ENCODE measurements at places on chromosomes 5 and 9.
A peak's percentile ranks its signal among the peaks of the same experiment; 100 is the strongest.

DNA sequence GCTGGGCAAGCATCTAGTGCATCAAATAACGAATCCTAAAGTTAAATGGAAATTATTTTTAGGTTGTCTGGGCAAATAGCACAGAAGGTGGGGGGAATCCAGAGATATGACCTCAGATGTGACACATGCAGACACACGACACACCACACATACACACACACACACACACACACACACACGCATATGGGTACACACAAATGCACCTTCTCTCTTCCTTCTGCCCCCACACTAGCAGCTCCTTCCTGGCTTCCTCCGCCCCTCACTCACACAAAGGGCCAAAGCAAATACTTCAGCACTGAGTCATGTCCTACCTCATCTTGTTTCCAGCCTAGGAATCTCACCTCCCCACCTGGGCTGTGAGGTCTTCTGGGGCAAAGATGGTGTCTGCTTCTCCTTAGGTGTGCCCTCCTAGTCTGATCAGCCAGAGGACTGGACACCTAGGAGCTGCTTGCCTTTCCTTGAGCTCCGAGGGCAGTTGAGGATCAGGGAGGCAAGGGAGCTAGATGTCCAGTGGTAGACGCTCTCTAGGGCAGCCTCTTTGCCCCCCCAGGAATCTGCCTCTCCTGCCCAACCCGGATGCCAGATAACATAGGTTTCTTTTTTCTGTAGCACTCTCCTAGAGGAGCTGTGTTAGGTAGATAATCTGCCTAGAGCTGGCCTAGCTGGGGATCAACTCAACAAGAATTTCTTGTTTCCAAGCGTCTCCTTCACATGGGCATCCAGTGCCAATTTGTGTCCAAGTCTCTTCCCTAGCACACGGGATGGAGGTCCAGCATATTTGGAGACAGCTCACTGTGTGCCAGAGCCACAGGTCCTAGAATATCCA, 14.3 kb upstream of the JADE2 start:
- no peak for DNase-seq

DNA sequence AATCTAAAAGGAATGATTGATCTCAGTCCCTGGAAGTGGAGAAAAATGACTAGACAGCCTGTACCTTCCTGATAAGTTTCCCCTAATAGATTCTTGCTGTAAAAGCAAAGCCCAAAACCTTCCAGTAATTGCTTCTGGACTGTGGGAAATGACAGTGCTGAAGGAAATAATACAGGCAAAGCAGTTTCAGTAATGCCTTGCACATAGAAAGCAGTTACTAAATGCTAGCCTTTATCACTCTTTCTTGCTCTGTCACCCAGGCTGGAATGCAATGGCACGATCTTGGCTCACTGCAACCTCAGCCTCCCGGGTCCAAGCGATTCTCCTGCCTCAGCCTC, 50.3 kb downstream of the MAP1B start:
- DNase-seq, result no peak

DNA sequence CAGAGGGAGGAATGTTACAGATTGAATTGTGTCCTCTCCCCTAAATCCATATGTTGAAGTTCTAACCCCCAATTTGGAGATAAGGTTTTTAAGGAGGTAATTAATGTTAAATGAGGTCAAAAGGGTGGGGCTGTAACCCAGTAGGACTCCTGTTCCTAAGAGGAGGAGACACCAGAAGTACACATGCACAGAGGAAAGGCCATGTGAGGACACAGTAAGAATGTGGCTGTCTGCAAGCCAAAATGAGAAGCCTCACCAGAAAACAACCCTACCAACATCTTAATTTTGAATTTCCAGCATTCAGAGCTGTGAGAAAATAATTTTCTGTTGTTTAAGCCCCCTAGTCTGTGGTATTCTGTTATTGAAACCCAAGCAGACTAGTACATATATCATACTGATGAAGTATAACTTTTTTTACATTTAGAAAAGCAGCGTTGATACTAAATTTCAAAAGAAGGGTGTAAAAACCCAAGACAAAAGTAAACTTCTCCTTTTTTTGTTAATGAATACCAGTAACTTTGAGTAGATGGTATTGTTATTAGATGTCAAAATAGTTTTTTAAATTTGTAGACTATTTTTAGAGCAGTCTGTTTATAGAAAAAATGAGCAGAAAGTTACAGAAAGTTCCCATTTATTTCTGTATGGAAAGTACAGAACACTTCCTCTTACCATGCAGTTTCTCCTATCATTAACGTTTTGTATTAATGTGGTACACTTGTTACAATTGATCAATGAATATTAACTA, 25.1 kb downstream of the RNF180 start:
- no peak for DNase-seq

- no peak for DNase-seq
Observed at GRCh38 chr5:26538226-26538625, 500.2 kb downstream of the CDH9 start.

DNA sequence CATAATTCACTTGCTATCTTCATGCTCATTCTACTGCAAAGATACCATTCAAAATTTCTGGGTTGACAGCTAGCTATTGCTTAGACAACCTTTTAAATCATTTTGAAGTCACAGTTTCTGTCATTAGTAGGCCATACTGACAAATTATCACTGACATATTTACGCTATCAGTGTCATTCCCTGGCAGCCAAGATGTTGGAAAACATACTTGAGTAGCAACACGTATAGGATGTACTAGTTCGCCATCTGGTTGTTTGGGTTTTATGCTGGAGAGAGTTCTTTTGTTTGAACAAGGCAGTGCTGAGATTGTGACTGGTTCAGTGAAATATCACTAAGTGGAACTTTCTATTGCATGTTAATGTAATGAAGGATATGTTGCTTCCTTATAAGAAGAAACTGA, 621.9 kb downstream of the DTWD2 start:
- no peak for DNase-seq

- no peak for DNase-seq
Observed at GRCh38 chr5:94709277-94709676, 90.8 kb downstream of the SLF1 start.

DNA sequence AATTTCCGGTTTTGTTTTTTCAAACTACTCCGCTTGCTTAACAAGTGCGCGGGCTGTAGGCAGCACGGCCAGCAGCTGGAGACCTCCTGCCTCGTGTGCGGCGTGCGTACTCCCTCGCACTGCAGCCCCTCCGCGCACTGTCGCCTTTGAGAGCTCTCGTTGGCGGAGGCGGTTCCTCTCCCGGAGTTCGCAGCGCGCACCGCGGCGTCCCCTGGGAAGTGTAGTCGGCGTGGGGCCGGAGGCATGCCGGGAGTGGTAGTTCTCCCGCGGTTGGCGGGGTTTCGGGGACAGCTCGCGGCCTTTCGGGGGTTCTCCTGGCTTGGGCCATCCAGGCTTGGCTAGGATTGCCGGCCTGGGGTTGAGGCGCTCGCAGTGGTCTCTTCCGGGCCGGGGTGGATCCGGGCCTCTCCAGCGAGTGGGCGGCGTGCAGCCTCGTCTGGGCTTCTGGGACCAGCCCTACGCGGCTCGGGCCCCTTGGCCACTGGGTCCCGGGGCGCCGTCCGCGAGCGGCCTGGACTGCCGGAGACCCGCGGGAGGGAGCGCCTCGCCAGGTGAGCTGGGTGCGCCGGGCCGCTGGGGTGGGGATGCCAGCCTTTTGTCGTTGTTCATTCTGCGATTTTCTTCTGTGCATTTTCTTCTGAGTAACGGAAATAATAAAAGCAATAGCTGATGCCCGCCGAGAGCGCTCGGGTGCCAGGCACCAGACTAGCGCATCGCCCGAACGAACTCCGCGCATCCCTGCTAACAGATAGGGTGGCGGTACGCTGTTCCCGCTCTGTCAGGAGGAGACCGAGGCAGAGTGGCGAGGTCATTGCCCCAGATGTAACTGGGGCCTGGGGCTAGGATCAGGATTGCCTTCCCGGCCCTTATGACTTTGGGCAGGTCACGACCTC, at the start of gene ZNF354C:
Gene ZNF354C (plus strand): TSS at position 258 of the 893 bp plus-strand sequence. CDS start 1,696 bp downstream, outside the sequence.
- DNase-seq, result peak; percentile 96

DNA sequence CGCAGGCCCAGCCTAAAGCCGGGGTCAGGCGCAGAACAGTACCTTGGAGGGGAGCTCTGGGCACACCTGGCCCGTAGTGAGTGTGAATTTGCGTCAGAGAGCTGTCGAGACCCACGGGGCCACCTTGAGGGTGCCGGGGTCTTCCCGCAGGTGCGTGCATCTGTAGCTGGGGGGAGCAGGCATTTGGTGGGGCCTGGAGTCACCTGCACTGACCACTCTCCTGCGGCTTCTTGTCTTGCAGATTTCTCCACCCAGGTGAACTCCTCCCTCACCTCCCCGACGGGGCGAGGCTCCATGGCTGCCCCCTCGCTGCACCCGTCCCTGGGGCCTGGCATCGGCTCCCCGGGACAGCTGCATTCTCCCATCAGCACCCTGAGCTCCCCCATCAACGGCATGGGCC, 75.1 kb downstream of the RXRA start:
- DNase-seq, result no peak

DNA sequence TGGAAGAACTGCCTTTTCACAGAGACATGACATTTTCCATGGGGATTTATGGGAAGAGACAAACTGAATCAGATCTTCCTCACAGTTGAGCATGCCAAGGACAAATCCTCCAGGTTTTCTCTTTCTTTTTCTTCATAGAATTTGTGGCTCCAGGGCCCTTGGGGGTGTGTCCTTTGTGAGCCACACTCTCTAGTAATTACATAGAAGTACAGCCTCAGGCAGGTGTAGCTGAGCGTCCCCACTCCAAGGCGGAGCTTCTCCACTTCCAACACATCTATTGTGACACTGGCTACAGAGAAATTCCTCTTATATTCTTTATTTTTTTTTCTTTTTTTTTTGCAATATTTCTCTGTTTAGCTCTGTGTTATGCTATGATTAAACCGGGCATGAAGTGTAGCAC, 420.5 kb upstream of the CD180 start:
- DNase-seq, result no peak

DNA sequence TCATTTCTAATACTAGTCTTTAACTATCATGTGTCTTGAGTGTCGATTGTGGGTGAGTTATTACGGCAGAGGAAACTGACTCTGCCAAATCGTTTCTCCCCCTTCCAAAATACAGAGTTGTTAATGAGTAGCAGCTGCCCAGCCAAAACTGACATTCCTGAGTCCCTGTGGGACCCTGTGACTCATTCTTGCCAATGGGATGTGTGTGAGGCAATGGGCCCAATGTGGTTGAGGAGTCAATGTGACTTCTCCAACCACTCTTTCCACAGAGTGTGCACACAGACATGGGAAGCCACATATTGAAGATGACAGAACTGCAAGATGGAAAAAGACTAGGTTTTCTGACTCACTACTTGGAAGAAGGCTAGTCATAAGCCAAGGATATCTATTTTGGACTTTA, 434.7 kb downstream of the DTWD2 start:
- DNase-seq, result peak; percentile 73

DNA sequence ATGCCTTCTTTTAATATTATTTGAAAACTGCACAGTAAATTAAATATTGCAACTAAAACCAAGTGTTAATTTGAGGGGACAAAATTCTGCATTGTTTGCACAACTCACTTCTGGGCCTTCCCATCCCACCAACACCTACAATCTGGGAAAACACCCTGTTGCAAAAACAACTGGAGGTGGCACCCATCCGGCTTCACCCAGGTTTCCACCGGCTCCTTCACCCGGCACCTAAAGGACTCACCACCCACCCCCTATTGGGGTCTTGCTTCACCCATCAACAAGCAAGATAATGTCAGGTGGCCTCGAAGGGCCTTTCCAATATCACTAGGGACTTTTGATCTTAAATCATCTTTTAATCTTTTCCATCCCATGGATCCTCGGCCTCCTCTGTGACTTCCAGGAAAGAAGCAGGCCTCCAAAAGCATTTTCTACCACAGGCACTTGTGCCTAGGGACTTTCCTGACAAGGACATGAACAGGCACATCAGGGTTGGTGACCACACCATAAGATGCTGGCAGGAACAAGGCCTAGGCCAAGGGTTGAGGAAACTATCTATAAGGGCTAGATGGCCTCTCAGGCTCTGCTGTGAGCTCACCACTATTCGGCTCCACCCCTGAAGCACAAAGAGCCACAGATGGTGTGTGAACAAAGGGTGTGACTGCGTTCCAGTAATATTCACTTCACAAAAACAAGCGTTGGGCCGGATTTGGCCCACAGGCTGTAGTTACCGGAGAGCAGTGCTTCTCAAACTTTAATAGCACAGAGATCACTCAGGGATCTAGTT, 205.1 kb downstream of the AUH start:
- no peak for DNase-seq

DNA sequence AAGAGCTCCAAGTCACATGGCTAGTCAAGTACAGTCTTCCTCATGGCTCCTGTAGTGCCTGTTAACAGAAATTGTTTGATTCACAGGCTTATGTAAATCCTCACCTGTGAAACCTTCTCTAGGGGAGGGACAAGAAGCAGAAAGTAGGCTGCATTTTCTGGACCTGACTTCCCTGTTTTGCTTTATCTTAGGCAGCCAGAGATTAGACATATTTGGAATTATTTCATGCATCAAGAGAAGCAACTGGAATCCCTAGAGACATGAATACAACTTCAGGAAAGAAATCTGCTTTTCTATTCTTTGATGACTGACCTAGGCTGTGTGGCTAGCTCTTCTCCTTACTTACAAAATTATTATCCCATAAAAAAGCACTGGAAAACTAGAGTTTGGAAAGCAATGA, 52.3 kb downstream of the CAST start:
- DNase-seq, result no peak

DNA sequence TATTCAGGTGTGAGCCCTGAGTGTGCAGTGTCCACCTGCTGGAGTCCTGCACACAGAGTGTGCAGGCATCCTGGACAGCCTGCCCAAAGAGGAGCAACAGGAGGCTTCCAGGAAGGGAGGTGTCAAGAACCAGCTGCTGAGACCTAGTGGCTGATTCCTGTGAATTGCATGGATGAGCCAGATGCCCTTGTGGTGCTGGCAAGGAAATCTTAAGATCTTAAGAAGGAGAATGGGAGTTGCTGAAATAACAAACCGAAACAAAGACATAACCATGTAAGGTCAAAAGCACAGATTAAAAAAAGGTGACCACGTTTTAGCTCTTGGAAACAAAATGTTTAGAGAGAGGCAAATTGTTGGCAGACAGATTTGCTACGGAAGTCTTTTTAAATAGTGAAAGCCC, 29.3 kb upstream of the RPS23 start:
- no peak for DNase-seq

GRCh38 chr5:114360816-114361723, 800 bp upstream of the KCNN2 start:
- DNase-seq, result peak; percentile 65

GRCh38 chr9:88814577-88814976, 176.7 kb upstream of the S1PR3 start:
- DNase-seq, result peak; percentile 79

DNA sequence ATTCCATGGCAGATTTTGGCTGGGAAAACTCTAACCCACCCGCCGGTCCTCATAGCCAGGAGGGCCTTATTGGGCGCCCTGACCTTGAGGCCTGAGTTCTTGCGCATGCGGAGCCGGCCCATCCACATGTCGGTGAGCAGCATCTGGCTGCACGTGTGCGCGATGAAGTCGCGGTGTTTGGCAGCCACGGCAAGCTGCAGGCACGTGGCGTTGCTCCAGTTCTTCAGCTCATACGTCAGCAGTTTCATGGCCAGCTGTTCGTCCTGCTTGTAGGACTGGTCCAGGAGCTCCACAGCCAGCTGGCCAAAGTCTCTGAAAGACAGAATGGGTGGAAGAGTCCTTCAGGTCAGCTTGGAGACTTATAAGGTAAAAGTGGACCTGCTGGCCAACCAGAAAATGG, 204.3 kb upstream of the KLF9 start:
- peak; percentile 33 for DNase-seq

GRCh38 chr5:158639881-158640592, 459.7 kb downstream of the EBF1 start:
- DNase-seq, result no peak
